Fibroblast of lung (primary cell): ENCODE measurements at places on chromosomes 1 and 21.

GRCh38 chr1:22918644-22919043 lies 54.0 kb downstream of the LACTBL1 start:
- no peak for DNase-seq

DNA sequence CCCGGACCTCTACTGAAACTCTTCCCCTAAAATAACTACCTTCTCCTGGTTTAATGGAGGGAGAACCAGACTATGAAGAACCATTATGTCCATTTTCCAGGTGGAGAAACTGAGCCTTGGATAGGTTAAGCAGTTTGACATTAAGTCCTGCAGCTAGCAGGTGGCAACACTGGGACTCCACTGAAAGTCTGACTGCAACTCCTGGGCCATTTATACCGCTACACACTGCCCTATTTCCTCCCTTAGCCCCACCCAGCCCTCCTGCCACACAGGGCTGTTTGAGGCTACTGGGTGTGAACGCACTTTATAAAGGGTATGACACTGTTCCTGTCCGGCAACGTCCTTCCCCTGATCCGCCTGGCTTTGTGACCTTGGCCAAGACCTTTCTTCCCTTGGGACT lies 511 bp upstream of the INPP5B start:
- DNase-seq = no peak

DNA sequence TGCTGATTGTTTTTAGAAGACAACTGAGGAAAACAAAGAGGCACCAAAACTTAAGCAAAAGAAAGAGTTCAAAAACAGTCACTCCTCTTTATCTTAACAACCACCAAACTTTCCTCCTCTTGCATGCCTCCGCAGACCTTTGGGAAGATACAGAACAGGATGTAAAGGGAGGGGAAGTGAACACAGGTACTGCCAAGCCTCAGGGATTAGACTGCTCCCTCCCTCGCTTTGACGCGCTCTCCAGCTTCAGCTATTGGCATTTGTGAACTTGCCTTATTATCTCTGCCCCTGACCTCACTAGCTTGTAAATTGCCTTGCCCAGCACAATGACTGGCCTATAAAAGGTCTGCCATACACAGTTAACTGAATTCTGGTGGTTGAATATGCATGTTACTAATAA lies 4.8 kb upstream of the SRP9 start:
- no peak for DNase-seq

GRCh38 chr1:163361123-163361934 lies 39.6 kb downstream of the NUF2 start:
- peak; percentile 6 for DNase-seq

- DNase-seq = no peak
These were observed 55.3 kb upstream of the ROR1 start for GRCh38 chr1:63718541-63718970.

DNA sequence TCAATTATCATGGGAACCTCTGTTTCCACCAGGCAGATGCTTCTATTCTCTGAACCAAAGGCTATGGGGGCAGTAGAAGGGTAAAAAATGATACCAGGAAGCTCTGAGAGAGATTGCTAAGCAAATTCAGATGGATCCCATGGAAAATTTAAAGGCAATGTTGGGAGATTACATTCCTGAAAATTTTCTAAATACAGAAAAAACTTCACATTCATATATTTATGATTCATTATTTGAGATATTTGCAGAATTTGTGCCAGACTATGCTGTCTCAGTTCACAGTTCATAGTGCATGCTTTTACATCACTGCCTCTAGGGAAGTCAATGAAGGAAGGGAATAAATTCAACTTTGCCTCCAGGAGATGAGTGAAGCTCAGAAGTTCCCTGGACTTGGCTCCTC lies 57.5 kb downstream of the KCNT2 start:
- DNase-seq = no peak

GRCh38 chr1:225378880-225379279 lies 49.0 kb downstream of the LBR start:
- peak; percentile 23 for DNase-seq
